ENCODE measurements at places on chromosomes 6 and 20.

DNA sequence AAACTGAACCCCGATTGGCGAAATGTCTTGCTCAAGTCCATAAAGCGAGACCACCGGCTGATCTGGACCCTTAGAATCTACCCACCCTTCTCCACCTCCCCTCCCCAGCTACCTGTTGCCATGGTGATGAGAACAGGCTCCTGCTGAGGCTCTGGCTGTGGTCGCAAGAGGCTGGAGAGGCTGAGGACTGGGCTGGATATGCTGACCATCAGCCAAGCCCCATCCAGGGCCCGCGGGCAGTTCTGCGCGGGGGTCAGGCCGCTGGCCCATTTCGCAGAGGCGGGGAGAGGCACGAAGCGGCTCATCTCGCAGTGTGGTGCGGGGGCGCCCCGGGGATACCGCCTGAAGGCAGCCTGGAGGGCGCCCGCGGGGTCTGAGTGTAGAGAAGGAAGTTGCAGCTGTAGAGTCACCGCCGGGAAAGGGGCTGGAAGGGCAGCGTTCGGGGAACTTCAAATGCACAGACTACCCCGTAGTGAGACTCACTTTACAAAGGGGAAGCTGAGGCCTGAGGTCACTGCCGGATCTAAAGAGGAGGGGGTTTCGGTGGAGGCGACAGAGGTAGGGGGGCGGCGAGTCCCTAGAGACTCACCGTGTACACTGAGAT is 671 bp downstream of the TAPBP start:
- no peak for DNase-seq

- peak; percentile 73 for DNase-seq
Measured at GRCh38 chr6:45584127-45584526, 206.4 kb upstream of the SUPT3H start.

GRCh38 chr6:2823104-2823850 is 18.4 kb downstream of the SERPINB1 start:
- DNase-seq = no peak

- no peak for DNase-seq
Measured at GRCh38 chr6:39892490-39893129, 41.7 kb downstream of the MOCS1 start.

GRCh38 chr20:33067806-33068205 is 11.6 kb upstream of the BPIFB4 start:
- no peak for DNase-seq

- DNase-seq = no peak
Measured at GRCh38 chr20:10805764-10806163, 132.0 kb upstream of the JAG1 start.

DNA sequence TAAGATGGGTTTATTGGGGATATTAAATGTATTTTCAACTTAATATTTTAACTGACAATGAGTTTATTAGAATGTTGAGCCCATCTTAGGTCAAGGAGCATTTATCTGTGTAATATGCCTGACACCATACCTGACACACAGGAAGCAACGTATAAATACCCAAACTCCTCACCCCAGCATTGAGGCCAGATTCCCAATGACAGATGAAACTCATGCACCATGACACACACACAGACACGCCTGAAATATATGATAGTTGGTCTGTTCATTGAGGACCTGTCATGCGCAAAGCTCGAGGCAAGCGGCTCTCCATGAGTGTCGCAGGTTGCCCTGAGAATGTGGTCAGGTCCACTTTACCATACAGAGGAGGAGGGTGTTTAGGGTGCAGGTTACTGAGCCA is 64.1 kb downstream of the GFOD1 start:
- no peak for DNase-seq
